ENCODE measurements at places on chromosomes 11 and 22. TPM values are rescaled to one million over a fixed set of nuclear protein-coding genes. Genes with fewer than 3 reads are reported as not detected.

DNA sequence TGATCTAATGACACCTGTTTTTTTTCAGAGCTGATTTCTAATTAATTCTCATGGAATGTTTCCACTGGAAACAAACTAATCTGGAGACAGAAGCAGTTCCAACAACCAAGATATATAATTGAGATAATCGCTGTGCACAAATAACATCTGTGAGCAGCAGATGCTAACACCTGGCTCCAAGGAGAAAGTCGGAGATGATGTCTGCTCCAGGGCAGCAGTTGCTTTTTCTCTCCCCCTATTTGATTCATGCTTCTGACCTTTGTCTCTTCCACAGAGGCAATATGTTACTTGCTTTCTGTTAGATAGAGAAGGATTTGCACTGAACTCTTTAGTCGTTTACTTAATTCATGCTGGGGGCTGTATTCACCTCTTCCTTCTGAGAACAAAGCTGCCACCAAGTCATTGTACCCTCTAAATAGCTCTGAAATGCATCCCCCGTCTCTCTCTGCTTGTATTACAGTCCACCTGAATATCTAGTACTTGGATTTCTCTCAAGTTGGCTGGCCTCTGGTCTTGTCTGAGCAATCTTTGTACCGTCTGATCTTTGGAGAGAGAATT is 187.4 kb downstream of the MYO18B start:
- no peak for DNase-seq

GRCh38 chr11:8671651-8672062 is 10.8 kb downstream of the TRIM66 start:
- no peak for DNase-seq

GRCh38 chr22:36343070-36343719 is 44.6 kb downstream of the MYH9 start:
- DNase-seq = no peak

DNA sequence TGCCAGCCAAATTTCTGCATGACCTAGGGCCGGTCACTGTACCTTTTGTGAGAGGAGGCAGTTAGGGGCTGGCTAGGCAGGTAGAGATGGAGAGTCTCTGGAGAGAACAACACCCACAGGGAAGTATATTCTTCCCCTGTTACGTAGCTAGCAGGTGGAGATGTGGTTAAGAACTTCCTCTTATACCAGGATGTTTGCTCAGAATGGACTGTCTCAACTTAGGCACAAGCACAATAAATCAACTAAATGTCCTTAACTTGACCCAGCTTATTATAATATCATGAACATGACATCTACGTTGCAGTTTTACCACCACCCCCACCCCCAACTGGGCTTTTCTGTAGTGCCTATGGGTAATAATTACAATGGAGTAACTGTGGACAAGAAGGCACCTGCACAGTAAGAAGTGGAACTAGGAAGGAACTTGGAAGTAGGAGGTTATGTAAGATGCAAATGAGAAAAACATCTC is 60.7 kb upstream of the MPEG1 start:
- DNase-seq = no peak

- DNase-seq = no peak
Observed at GRCh38 chr11:131688048-131688693, 317.8 kb downstream of the NTM start.

- no peak for DNase-seq
Observed at GRCh38 chr11:12267921-12268320, 109.5 kb upstream of the PARVA start.

GRCh38 chr11:120137187-120137610 is 714 bp downstream of the TRIM29 start:
- DNase-seq = no peak

GRCh38 chr11:405954-406795 is 8.6 kb downstream of the SIGIRR start:
- DNase-seq = no peak

GRCh38 chr11:94272738-94273313 is 31.6 kb upstream of the IZUMO1R start:
- no peak for DNase-seq

The PDGFD gene
- total RNA-seq = 0.53 TPM

The RTN4R gene
- 0.12 TPM for total RNA-seq

The ACO2 gene
- total RNA-seq = 153 TPM

The OR10D3 gene
- total RNA-seq = not detected
